Hematopoietic multipotent progenitor cell (in vitro differentiated cells): ENCODE measurements at places on chromosomes 12 and 14.

DNA sequence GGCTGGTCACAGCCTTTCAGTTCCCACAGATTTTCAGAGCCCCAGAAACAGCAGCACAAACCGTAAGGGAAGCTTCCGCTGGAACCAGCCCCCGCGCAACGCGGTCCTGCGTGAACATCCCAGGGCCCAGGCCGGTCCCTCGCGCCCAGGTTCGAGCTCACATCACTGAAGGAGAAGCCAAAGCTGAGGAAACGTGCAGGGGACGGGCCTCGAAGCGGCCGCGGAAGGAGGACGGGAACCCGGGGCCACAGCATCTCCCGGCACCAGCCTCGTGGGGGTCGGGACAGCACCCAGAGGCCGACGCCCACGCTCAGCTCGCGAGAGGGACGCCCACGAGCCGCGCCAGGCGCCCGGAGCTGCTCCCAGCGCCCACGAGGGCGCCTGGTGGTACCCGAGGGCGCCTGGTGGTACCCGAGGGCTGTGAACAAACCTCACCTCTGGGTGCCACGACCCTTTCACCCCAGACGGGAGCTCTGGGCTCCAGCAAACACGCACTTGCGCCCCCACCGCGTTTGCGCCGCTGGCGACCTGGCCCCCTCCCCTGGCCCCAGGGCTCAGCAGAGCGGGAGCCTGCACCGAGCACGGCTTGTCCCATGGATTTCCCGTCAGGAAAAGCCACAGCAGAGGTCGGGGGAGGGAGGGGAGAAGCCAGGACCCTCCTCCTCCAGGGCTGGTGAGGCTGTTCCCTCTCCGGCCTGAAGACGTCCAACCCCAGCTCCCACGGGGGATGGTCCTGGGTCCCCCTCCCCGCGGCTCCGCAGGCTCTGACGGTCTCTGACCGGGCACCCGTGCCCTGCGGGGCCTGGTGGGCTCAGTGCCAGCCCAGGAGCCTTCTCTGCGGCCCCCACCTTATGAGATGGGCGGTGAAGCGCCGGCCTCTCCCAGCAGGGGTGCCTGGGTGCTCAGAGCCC, 6.9 kb downstream of the LRCOL1 start:
- no peak for DNase-seq

GRCh38 chr14:63867933-63868921, 15.4 kb downstream of the SYNE2 start:
- DNase-seq: no peak

- DNase-seq: no peak
Observed at GRCh38 chr12:101866615-101867373, 10.6 kb upstream of the DRAM1 start.

GRCh38 chr12:53122961-53123468, 19.7 kb downstream of the SOAT2 start:
- no peak for DNase-seq

DNA sequence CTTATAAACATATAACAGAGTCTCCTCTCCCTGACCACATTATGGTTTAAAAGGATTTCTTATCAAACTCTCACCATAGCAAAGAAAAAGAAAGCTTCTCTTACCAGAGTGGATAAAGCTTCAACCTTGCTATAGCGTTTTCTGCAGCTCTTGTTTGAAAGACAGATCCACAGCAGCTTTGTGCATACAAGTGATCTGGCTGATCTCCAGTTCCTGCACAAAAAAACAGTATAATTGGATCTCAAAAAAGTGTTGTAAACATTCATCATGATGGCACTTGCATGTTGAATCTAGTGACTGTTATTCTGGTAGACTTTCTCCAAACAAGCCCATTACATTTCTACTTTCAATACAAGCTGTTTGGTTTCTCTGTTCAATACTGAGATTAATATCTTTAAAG, 178.9 kb upstream of the MGAT4C start:
- DNase-seq: no peak

GRCh38 chr14:22812744-22813143, 2.5 kb downstream of the SLC7A7 start:
- DNase-seq: no peak

GRCh38 chr12:101878243-101878821, 952 bp downstream of the DRAM1 start:
- peak; percentile 15 for DNase-seq

DNA sequence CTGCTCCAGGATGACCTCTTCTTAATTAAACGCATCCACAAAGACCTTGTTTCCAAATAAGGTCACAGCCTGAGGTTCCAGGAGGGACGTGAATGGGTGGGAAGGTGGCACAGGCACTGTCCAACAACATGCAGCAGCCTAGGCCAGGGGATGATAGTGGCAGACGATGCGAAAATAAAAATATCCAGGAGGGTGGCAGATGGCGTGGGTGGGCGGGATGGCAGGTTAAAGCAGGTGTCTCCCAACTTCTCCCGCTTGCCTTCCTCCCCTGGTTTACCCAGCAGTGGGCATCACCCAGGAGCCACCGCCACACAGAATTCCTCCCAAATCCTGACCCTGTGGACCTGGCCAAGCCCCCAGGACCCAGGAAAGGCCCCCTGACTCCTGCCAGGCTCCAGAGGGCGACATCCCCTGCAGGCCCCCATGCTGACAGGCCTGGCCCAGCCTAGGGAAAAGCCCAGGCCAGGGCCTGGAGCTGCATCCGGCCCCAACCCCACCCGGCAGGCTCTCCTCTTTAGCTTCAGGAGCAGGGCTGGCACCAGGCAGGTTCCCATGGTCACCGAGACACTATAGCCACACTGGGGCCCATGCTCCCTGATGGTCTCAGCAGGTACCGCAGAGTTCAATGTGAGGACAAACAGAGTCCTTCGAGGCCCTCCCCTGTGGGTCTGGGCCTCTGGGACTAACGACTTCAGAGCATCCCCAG, 9.7 kb downstream of the NCOR2 start:
- DNase-seq: no peak

- DNase-seq: no peak
Observed at GRCh38 chr14:69137843-69138535, 14.9 kb downstream of the DCAF5 start.

DNA sequence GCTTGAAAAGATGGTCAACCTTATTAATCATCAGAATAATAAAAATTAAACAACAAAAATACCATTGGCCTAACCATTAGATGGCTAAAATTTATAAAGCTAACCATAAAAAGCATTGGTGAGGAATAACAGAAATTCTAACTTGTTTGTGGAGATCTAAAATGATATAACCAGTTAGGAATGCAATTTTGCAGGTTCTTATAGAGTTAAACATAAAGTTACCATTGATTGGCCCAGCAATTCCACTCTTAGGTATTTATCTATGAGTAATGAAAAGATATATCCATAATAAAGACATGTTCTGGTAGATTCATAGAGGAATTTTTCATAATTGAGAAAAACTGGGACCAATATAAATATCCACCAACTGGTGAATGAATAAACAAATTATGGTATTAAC, 1098.6 kb downstream of the FSCB start:
- no peak for DNase-seq

- peak; percentile 75 for DNase-seq
Observed at GRCh38 chr14:75307700-75308379, 29.2 kb downstream of the FOS start.

DNA sequence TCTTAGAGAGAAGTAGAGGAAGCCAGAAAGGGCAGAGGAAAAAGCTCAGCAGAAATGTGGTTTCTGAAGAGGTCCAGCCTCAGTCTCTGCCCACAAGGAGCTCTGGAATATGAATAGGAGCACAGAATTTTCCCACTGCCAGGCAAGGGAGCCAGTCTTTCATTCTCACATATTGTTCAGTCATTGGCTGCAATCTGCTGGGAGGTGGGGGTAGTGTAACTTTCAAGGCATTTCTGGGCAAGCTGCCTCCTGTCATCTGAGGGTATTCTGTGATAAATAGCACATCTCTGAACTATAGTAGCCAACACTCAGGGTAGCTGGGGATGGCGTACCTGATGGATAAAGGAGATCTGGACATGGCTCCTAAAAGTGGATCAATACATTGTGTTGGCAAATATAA, 127.2 kb downstream of the LRRK2 start:
- no peak for DNase-seq

- no peak for DNase-seq
Observed at GRCh38 chr14:60212503-60213371, 36.3 kb upstream of the PPM1A start.

DNA sequence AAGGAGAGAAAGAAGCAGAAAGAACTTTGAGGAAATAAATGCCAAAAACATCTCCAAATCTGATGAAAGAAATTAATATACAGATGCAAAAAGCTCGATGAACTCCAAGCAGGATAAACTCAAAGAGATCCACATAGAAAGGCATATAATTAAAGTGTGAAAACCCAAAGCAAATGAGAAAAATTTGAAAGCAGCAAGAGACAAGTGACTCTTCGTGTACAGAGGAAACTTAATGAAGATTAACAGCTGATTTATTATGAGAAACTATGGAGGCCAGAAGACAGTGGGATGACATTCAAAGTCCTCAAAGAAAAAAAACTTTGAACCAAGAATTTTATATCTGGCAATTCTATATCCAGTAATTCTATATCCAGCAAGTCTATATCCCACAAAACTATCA, 163.0 kb upstream of the TMCC3 start:
- no peak for DNase-seq

GRCh38 chr12:63085120-63085519, 65.9 kb downstream of the AVPR1A start:
- no peak for DNase-seq
